ENCODE measurements at places on chromosomes 12 and 14.

- no peak for DNase-seq
Measured at GRCh38 chr12:111870706-111871105, 28.7 kb downstream of the MAPKAPK5 start.

- DNase-seq: no peak
Measured at GRCh38 chr12:83389237-83389996, 702.7 kb downstream of the TMTC2 start.

GRCh38 chr14:77601846-77602619 lies 14.4 kb downstream of the SPTLC2 start:
- DNase-seq: no peak

DNA sequence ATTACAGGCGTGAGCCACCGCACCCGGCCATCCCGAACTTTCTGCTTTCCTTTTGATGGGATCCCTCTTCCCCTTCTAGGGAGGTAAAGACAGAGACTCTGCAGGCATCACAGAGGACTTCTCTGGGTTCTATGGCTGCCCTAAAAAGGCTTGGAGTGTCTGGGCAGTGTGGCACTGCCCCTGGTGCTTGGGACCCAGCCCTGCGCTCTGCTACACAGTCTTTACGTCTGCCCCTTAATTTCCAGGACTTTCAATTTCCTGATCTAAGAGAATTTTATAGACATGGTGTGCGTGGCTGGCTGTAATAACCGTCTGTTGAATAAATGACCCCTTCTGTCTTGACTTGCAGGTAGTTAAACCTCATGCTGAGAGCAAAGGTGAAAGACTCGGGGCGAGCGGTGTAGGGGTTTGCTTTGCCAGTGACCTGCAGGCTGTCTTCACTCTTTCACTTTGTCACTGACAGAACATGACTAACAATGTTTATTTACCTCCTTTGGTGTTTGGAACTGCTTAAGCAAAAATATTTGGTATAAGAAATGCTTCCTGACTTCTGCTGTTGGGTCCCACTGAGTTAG lies 110.9 kb upstream of the MAP1LC3B2 start:
- DNase-seq: no peak

DNA sequence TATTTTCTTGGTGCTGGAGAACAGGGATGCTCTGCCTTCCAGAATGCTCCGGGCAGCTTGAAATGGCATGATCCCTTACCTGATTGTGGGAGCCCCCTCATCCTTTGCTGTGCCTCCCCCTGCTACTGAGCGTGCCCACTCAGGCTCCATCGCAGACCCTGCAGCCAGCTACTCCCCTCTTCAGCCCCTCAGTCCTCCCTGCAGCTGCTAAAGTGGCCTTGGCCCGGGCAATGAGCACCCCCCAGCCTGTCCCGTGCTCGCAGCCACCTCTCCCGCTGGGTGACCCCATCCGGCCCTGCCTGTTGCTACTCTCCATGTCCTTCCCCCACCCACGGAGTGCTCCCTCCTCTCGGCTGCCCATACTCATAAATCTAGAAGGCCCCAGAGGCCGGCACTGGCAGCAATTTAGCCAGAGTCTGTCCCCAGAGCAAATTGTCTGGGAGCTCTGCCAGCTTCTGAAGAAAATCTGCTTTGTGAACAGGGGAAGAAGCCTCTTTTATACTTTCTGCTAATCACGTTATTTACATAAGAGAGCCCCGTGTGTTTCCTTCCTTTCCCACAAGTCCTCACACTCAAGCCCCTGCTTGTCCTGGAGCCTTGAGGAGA lies 143.7 kb upstream of the FRMD6 start:
- no peak for DNase-seq

- no peak for DNase-seq
Measured at GRCh38 chr12:25811656-25812126, 146.8 kb upstream of the RASSF8 start.
